ENCODE measurements at places on chromosomes 12 and 14. TPM values are rescaled to one million over a fixed set of nuclear protein-coding genes. Genes with fewer than 3 reads are reported as not detected.

- DNase-seq, result no peak
Observed at GRCh38 chr14:102140027-102140749, 491 bp downstream of the WDR20 start.

SMIM10L1 gene
- polyA plus RNA-seq, result 3.2 TPM

- DNase-seq, result no peak
Observed at GRCh38 chr12:11397366-11397765, 2.0 kb upstream of the PRB2 start.

DNA sequence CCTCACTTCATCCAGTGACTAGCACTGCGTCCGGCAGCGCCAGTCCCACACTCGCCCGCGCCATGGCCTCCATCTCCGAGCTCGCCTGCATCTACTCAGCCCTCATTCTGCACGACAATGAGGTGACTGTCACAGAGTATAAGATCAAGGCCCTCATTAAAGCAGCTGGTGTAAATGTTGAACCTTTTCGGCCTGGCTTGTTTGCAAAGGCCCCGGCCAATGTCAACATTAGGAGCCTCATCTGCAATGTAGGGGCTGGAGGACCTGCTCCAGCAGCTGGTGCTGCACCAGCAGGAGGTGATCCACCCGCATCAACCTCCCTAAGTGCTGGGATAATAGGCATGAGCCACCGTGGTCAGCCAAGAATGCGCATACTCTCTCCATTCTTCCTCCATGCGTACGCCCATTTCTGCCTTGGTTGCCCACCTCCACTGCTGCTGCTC, 59.9 kb downstream of the IRF2BPL start:
- DNase-seq, result no peak

All from BJ (cell line).